ENCODE measurements at places on chromosomes 12 and 14.

DNA sequence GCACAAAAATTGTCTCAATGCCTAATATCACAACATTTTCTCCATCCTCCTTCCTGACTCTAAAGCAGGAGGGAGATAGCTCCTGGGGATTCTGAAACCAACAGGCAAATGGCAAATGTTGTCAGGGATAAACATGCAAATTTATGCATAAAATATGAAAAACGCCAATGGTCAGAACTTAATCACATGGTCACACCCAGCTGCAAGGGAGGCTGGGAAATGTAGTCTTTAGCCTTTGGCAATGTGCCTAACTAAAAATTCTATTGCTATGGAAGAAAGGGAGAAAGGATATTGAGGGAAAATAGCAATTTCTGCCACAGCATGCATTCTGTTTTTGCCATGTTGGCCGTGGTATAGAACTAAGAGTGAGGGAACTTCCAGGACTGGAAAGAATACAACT lies 11.7 kb upstream of the OASL start:
- no peak for DNase-seq

- DNase-seq: no peak
Observed at GRCh38 chr14:61940666-61941420, 178.6 kb downstream of the SNAPC1 start.

DNA sequence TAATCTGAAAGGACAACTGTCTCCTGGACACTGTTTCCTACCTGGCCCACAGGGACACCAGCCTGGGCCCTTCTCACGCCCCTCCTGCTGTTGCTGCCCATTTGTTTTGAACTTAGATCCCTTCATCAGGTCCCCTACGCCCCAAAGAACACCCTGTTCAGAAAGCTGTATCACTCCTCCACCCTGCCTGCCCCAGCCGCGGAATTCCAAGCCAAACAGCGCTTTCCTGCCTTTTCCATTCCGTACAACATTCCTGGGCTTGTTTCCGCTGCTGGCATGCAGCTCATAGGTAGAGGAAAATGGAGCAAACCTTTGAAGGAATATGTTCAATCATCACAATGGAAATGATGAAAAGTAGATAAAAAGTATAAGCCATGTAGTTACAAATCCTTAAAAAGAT lies 12.8 kb upstream of the GSG1 start:
- no peak for DNase-seq

- DNase-seq: no peak
Observed at GRCh38 chr14:52268279-52269061, 972 bp downstream of the PTGDR start.

- no peak for DNase-seq
Observed at GRCh38 chr14:90785471-90785870, 30.8 kb downstream of the TTC7B start.

DNA sequence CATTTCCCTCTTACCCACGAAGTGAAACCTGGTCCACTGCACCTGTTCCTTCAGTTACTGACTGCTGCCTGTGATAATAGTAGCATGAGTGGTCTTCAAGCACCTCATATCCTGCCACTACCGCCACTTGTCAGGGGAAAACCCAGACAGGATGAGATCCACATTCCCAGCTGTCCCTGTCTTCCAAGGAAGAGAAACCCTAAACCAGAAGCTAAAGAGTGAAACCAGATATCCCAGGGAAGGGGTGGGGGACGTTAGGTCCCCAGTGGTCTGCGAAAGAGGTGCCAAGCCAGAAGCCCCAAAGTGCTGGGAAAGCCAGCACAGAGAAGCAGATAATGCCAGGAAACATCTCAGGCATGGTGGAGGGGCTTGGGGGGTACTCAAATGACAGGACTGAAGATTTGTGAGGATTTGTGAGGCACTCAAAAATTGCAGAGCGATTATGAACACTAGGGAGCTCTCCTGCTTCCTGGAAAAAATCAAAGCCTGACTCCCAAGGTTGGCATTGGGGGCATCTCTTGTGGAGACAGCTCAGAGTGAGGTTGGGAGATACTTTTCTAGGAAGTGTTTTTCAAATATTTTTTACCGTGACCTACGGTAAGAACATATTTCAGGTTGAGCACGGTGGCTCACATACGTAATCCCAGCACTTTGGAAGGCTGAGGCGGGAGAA lies 77.9 kb downstream of the TMEM30B start:
- no peak for DNase-seq

- DNase-seq: no peak
Observed at GRCh38 chr12:113135178-113136127, at the start of gene RASAL1. Gene RASAL1, minus strand, starts transcription at chr12:113135761. Its CDS starts 299 bp downstream, at chr12:113135462.

DNA sequence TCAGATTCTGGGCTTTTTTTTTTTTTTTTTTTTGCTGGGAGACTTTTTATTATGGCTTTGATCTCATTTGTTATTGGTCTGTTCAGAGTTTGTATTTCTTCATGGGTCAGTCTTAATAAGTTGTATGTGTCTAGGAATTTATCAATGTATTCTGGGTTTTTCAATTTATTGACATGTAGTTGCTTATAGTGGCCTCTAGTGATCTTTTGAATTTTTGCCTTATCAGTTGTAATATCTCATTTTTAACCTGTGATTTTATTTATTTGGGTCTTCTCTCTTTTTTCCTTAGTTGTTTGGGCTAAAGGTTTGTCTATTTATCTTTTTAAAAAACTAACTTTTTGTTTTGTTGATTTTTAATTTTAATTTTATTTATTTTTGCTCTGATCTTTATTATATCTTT lies 45.5 kb downstream of the NAA30 start:
- no peak for DNase-seq

- no peak for DNase-seq
Observed at GRCh38 chr12:71562676-71563595, 100.7 kb downstream of the ZFC3H1 start.

- DNase-seq: no peak
Observed at GRCh38 chr14:26132061-26132645, 465.7 kb downstream of the NOVA1 start.

DNA sequence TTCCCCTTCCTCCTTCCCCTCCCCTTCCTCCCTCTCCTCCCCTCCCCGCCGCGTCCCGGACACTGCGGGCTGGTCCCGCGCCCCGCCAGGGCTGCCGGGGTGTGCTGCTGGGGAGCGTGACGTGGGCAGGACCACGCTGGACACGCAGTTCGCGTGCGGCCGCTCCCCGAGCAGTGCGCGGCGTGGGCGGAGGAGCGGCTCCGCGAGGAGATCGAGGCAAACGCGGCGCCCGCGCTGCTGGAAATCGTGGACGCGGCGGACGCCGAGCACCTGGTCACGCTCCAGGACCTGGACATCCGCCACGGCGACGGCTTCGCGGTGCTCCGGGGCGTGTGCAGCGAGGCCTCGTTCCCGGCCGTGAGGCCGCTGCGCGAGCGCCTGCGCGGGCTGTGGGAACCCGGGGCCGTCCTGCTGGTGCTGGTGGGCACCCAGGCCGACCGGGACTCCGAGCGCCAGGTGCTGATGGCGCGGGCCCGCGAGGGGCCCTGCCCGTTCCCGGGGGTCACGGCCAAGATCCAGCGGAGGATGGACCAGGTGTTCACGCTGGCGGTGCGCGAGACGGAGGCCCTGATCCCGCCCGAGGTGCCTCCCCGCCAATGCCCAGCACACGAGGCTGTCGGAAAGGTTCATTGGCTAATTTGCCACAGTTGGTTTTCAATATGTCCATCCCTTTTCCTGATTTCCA lies 84.3 kb downstream of the TNFAIP2 start:
- DNase-seq: no peak

DNA sequence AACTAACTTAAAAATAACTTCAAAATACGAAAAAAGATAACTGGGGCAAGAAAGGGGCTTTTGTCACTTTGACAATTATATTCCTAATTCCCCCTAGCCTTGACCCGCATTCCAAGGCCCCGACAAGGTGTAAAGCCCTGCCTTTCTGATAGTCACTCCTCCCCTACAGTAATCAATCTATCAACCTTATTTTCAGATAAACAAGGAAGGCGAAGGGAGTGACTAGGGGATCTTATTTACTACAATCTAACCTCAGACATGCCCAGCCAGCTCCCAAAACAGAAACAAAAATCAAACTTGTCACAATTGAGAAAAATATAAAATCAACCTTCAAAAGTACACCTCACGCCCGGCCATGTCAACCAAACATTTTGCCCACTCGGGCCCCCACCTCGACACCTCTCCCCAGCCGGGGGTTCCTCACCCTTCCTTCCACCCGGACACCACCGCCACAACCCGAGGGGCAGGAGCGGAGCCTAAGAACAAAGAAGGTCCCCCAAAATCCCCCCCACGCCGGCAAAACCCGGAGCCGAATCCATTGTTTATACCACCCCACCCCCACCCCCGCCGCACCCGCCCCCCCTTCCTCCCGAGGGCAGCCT lies 562 bp downstream of the ZFYVE1 start:
- DNase-seq: no peak

DNA sequence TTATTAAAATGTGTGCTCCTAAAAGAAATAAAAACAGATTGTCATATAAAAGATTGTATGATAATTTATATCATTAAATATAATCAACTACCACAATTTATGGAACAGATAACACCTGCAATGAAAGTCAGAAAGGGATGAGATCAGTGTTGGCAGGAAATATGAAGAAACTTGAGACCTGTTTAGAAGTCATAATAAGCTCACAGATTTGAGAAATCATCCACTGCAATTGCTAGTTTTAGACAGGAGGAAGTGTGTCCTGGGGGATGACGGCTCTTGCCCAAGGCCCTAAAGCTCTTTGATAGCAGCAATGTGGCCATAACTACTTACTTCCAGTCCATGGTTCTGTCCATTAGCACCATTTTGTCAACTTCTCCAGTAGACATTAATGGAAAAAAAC lies 122.8 kb upstream of the SOX5 start:
- no peak for DNase-seq

DNA sequence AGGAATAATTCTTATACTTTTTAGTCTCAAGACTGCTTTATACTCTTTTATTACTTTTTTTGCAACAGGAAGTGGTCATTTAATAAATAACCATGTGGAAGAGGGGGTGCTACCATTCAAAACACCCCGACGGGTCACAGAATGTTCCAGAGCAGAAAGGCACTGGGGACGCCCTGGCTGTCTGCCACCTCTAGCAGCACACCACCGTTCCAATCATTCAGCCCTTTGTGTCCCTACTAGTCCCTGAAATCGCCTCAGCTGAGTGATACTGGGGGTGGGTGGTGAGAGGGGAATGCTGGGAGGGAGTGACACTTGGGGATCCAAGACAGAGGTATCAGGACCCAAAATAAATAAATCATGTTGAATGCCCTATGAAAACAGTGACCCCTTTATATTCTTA lies 52.4 kb downstream of the MON2 start:
- no peak for DNase-seq

- DNase-seq: no peak
Observed at GRCh38 chr12:69981881-69982475, 157.0 kb downstream of the MYRFL start.

DNA sequence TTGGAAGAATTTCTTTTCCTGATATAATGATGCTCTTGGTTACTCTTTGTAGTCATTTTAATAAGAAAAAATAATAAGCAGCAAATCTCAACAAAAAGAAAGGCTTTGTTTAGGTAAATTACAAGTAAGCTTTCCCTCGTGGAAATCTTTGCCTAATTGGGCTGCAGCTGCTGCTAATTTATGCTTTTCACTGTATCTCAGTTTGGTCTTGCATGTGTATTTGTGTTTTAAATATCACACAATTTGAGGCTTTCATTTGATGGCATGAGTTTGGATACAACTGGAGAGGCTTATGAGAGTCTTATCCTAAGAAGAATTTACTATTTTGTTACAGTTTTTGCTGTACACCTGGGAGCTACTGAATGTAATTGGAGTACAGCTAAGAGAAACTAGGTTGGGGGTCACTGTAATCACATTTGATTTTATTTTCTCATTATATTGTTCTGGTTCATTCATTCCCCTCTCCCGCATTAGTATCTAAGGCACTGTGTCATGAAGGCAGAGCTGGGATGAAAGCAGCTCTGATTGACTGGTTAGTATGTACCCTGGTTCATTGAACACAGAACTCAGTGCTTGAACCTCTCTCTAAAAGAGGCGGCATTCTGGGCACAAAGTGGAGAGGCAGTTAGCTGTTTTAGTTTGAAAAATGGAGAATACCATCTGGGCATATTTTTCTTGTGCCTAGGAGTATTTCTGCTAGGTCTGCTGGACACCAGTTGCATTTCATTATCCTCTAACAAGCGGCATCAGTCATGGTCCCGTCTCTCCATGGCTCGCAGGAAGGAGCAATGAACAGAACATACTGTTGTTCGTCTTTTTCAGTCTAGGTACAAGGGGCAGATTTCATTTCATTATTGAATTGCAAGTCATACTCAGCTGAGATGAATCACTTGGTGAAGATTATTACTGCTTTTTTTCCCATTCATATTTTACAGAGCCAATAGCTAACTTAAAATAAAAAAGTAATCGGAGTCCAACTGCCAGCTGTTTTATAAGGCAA lies 118.0 kb upstream of the TMEM260 start:
- no peak for DNase-seq

DNA sequence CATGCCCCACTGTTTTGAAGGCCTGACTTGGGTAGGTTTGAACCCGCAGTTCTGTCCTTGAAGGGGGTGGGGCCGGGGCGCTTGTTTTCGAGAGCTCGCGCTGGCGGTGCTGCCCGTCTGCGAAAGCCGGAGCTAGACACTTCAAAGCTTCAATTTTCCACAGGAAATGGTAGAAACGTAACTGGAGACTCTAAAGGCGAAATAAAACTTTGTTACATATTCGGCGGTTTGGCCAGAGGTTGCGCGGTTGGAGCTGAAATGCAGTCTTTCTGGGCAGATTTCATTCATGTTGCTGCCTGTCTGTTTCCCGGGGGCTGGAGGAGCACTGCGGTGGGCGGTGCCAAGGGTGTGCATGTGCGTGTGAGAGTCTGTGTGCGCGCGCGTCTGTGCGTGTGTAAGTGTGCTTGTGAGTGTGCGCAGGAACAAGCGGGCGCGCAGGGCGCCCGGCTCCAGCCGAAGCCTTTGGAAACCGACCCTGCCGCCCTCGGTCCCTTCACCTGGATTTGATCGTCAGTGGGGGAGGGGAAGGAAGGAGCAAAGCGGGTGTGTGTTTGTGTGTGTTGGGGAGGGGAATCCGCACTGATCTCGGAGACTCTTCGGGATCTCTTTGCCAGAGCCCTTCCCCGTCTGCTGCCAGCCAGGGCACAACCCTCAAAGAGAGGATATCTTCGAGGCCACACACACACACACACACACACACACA lies 227.7 kb upstream of the CRY1 start:
- DNase-seq: no peak

GRCh38 chr12:51915003-51915625 lies 7.8 kb downstream of the ACVRL1 start:
- DNase-seq: no peak

GRCh38 chr12:123389560-123390351 lies 5.8 kb downstream of the KMT5A start:
- DNase-seq: no peak

- no peak for DNase-seq
Observed at GRCh38 chr14:99724196-99724891, 40.2 kb downstream of the CYP46A1 start.

DNA sequence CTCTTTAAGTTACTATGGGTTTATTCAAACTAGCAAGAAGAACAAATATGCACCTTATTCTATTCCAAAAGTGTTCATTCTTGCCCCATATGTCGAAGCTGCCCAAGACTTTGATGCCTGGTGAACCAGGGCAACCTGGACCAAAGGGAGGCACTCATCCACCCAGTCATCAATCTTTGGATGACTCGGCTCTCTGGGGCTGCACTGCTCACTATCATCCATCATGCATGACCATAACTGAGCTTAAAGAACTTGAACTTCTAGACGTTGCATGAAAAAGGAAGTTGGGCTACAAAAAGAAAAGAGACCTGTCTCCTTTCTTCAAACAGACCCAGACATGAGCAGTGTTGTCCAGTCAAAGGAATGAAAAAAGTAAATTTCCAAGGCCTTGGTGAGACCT lies 1.2 kb downstream of the KRT4 start:
- DNase-seq: no peak

GRCh38 chr12:54371328-54372112 lies 7.2 kb upstream of the GPR84 start:
- DNase-seq: no peak

- no peak for DNase-seq
Observed at GRCh38 chr12:51848326-51848727, at the start of gene FIGNL2. Gene FIGNL2, minus strand, starts transcription at chr12:51848718. Its CDS starts 26,305 bp downstream, at chr12:51822413.

All from right renal pelvis (tissue), 4 donors.